ENCODE measurements at places on chromosomes 1 and 21.

DNA sequence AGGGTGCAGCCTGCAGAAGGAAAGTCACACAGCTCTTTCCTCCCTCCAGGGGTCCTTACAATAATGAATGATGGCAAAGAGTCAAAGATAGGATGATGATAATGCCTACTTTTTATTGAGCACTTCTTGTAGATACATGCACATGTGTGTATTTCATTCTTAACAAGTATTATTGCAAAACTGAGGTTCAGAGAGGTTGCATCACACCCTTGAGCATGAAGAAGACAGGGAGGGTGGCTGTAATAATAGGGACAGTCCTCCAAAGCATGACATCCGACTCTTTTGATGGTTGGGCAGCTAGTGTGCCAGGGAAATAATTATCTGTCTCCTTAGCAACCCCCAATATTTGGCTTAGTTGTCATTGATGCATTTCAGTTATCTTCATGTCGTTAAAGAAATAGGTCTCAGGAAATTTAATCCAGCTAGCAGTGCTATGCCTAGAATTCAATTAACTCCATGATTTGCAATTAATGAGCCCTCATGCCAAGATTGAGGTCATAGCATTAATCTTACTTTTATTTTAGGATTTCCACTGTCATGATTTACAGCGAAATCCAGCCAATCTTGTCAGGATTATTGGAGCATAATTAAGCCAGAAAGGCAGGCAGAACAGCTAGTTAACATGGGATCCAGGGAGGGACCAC lies 35.0 kb downstream of the DNAJC6 start:
- no peak for DNase-seq

- DNase-seq = no peak
Measured at GRCh38 chr1:113976609-113977278, 2.5 kb upstream of the OLFML3 start.

DNA sequence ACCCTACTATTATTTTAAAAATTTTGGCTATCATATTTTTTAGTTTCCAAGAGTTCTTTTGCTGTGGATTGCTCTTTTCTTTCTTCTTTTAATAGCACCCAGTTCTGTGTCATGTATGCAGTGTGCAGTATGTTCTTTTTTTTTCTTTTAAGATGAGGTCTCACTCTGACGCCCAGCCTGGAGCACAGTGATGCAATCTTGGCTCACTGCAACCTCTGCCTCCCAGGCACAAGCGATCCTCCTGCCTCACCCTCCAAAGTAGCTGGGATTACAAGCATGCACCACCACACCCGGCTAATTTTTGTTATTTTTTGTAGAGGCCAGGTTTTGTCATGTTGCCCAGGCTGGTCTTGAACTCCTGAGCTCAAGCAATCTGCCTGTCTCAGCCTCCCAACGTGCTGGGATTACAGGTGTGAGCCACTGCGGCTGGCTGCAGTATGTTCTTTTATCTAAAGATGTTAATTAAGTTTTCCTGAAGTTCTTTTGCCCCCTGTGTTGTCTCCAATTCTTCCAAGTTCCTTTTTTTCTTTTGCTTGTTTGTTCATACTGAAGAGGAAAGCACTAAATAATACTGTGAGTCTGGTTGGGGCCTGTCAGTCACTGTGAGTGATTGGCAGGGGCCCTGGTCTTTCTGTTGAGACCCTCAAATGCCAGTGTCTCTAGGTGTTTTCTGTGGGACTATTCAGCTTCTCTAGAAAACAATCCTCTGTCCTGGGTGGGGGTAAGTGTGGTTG lies 17.5 kb upstream of the TTC22 start:
- no peak for DNase-seq

DNA sequence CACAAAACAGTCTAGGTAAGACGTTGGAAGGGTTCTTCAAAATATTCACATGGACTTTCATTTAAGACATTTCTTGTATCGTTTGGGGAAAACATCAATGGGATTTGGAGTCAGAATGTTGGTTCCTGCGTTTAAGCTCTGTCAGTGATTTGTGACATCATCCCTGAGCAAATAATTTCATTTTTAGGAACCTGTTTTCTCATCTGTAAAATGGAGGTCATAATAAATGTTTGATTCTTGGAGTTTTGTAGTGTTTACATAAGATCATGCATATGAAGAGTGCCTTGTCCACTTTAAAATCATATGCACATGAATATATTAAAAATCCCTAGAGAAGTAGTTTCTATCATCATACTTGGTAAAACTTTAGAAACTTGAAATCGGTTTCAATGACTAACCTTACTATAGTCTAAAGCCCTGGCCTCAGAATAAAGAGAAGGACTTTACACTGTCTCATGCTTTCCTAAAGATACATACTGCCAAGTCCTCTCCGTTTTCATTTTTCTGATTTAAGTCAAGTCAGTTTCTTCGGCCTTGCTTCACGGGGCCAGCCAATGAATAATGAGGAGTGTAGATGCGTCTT lies 178.4 kb downstream of the ADSS2 start:
- no peak for DNase-seq

- no peak for DNase-seq
Measured at GRCh38 chr1:212624976-212625501, 16.5 kb downstream of the ATF3 start.

GRCh38 chr1:10916991-10917390 lies 95.5 kb upstream of the TARDBP start:
- no peak for DNase-seq

- DNase-seq = no peak
Measured at GRCh38 chr1:8094481-8095241, 68.6 kb upstream of the ERRFI1 start.

Measured in activated CD4-positive, alpha-beta T cell treated with anti-CD3 and anti-CD28 coated beads, Interleukin-2, Interleukin-4, amounts not matched to agents 100 ng/mL and 50 ng/mL, durations not matched to agents 16 hours and 8 hours (primary cell).